ENCODE measurements at places on chromosomes 11 and 22.

DNA sequence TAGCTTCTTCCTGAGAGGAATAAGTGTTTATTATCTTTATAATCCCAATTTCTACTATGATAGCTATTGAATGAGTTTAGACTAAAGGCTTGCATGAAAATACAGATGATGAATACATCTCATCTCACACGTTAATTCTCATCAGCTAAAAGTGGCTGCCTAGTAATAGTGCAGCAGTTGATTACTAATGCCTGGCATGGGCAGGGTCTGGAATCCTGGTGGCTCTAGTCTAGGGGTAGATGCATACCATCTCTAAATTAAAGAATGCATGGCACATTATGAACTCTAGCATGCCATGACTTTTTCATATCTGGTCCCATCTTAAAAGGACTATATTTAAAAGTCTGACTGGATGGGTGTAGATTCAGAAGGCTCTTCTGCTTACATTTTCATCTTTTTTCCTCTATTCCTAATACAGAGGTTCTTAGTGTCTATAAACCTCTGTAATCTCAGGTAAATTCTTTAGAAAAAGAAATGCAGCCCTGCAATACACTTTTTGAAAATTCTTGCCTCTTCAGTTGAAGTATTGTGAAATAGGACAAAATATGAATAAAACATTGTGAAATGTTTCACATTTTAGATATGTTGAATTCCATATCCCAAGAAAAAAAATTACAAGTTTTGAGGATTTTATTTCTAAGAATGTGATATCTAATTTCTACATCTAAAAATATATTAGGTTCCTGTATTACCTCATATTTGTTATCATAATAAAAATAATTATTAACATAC lies 187.6 kb downstream of the C11orf87 start:
- no peak overlapping the region for H3K4me3 ChIP-seq
- no peaks in the 10 kb centered on the region for H3K36me3 ChIP-seq
- no peak for DNase-seq

- H3K4me1 ChIP-seq, result peaks cover 67% of the 10 kb centered on the region
- H3K27ac ChIP-seq, result peak overlapping the region; percentile 63
- no peaks in the 10 kb centered on the region for H3K36me3 ChIP-seq
- no peak for DNase-seq
Measured at GRCh38 chr11:46335890-46336562, 11.2 kb upstream of the DGKZ start.

DNA sequence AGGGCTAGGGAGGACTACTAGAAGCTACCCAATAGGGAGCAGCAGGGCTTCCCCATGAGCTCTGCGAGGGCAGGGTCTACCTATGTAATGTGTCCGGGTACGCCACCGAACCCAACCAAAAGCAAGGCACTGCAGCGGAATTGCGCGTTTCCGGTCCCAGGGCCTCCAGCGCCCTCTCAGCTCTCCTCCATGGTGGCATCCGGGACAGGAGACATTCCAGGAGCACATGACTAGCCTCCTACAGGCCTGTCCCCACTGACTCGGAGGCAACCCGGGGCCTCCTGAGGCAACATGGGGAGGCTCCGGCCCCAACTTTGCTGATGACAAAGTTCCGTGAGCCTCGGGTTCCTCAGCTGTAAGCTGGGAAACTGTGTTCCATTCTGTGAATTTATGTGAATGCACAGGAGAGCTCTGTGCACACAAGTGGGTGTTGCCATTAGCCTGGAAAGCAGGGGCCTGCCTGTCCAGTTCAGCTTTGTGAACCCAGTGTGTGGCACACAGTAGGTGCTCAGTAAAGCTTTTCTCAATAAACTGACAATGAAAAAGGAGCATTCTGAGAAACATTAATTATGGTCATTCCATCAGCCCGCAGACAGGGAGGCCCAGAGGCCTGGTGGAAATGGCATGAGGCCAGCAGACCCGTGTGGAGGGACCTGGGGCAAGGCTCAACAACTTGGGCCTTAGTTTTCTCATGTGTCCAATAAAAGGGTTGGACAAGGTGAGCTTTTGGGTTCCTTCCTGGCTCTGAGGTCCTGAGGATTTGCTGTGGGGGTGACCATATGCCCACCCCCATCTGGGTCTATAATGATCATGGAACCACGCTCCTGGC lies 50.3 kb downstream of the CHRDL2 start:
- H3K36me3 ChIP-seq, result no peaks in the 10 kb centered on the region
- no peak overlapping the region for H3K27ac ChIP-seq
- H3K4me1 ChIP-seq, result no peaks in the 10 kb centered on the region
- H3K27me3 ChIP-seq, result peaks cover 13% of the 10 kb centered on the region

- no peak overlapping the region for H3K27ac ChIP-seq
- no peaks in the 10 kb centered on the region for H3K27me3 ChIP-seq
- no peak for DNase-seq
- H3K4me1 ChIP-seq, result no peaks in the 10 kb centered on the region
- no peak overlapping the region for H3K4me3 ChIP-seq
Measured at GRCh38 chr22:33699176-33699575, 221.1 kb downstream of the LARGE1 start.

GRCh38 chr22:44365191-44365590 lies 52.4 kb upstream of the SHISAL1 start:
- H3K27me3 ChIP-seq, result no peaks in the 10 kb centered on the region
- no peaks in the 10 kb centered on the region for H3K36me3 ChIP-seq
- no peak for DNase-seq
- no peaks in the 10 kb centered on the region for H3K4me1 ChIP-seq
- no peak overlapping the region for H3K27ac ChIP-seq
- no peak overlapping the region for H3K4me3 ChIP-seq

GRCh38 chr11:79007771-79008402 lies 432.9 kb downstream of the TENM4 start:
- H3K27me3 ChIP-seq, result peaks cover 2% of the 10 kb centered on the region
- no peak overlapping the region for H3K27ac ChIP-seq
- no peaks in the 10 kb centered on the region for H3K4me1 ChIP-seq
- no peaks in the 10 kb centered on the region for H3K36me3 ChIP-seq
- no peak overlapping the region for H3K4me3 ChIP-seq
- DNase-seq, result no peak

DNA sequence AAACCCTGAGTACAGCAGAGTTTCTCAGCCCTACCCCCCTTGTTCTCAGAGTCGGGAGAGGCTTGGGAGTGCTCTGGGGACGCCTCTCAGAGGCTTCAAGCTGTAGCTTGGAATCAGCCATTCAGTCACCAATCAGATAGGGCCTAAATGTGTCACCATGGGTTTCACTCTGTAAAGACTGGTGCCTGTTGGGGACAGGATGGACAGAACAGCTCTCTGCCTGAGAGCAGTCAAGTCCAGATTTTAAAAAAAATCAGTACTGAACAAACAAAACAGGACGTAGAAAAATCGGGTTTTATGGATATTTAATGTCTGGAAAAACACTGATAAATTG lies 1.3 kb downstream of the FADD start:
- peaks cover under 1% of the 10 kb centered on the region for H3K27me3 ChIP-seq
- peaks cover 46% of the 10 kb centered on the region for H3K36me3 ChIP-seq
- peak overlapping the region; percentile 99 for H3K27ac ChIP-seq
- peak overlapping the region; percentile 97 for H3K4me3 ChIP-seq
- H3K4me1 ChIP-seq, result peaks cover 52% of the 10 kb centered on the region

DNA sequence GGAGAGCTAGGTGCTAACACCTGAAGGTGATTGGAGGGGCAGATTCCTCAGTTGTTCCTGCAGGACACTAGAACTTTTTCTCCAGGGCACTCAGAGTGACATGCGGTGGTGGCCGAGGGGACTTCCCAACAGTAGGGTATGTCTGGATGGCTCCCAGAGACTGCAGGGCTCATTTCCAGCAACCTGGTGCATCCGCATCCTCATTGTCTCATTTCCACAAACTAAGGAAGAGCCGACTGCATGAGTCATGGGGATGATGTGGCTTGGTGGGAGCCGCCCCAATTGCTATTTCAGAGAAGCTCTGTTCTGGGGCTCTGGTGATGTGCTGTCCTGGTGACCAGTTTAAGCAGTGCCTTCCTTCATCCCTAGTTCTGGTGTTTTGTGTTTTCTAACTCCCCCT lies 2.8 kb upstream of the ROBO4 start:
- no peaks in the 10 kb centered on the region for H3K36me3 ChIP-seq
- no peak overlapping the region for H3K27ac ChIP-seq
- H3K27me3 ChIP-seq, result peaks cover 17% of the 10 kb centered on the region
- no peaks in the 10 kb centered on the region for H3K4me1 ChIP-seq
- H3K4me3 ChIP-seq, result no peak overlapping the region
- no peak for DNase-seq

- H3K36me3 ChIP-seq, result no peaks in the 10 kb centered on the region
- no peaks in the 10 kb centered on the region for H3K27me3 ChIP-seq
- H3K4me1 ChIP-seq, result peaks cover 8% of the 10 kb centered on the region
- DNase-seq, result peak; percentile 85
- no peak overlapping the region for H3K4me3 ChIP-seq
- peak overlapping the region; percentile 8 for H3K27ac ChIP-seq
Measured at GRCh38 chr11:66891851-66892660, 35.2 kb downstream of the LRFN4 start.

DNA sequence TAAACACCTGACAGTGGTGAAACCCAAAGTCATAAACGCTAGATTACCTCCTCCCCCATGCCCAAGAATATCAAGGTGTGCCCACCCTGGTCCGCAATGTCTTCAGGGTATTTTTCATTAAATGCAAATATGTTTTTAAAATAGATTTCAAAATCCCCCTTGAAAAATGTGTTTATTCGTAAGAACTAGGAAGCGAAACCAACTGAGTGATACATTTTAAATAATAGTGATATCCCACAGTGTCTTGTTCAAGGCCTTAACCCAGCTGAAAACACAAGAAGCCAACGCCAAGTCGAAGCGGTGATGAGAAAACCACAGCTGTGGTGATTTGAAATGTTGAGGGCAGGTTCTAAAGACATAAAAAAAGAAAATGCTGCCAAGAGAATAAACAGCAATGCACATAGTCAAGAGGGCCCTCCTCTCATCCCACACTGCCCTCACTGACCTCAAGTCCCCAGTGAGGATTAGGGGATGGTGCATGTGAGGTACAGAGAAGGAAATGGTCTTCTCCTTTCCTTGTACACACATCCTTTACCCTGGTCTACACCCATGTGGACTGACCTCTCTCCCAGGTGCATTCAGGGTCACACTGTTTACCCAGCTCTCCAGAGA lies 25.5 kb downstream of the KCNJ1 start:
- no peak overlapping the region for H3K4me3 ChIP-seq
- peaks cover 77% of the 10 kb centered on the region for H3K4me1 ChIP-seq
- H3K27ac ChIP-seq, result no peak overlapping the region
- H3K27me3 ChIP-seq, result no peaks in the 10 kb centered on the region
- DNase-seq, result no peak

DNA sequence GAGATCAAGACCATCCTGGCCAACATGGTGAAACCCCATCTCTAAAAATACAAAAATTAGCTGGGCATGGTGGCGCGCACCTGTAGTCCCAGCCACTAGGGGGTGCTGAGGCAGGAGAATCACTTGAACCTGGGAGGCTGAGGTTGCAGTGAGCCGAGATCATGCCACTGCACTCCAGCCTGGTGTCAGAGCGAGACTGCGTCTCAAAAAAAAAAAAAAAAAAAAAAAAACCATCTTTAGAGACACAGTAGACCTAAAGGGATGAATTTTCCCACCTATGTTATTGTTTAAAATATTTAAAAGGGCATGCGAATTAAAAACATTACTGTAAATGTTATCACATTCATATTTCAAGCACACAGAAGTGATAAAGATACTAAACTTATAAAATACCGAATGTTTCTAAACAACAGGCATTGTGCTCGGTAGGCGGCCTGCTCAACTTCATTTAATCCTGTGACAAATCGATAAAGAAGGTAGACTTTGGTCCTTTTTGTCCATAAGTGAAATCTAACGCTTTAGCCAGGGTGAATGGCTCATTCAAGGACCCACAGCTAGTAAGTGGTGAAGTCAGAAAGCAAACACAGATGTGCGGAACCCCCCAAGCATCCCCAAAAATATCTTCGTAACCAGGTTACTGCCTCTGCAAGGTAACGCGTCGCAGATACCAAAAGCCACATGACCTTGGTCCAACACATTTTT lies 16.1 kb downstream of the NCAPD3 start:
- no peaks in the 10 kb centered on the region for H3K27me3 ChIP-seq
- no peak overlapping the region for H3K4me3 ChIP-seq
- H3K4me1 ChIP-seq, result peaks cover 5% of the 10 kb centered on the region
- H3K36me3 ChIP-seq, result peaks cover 67% of the 10 kb centered on the region

- H3K4me1 ChIP-seq, result no peaks in the 10 kb centered on the region
- no peak for DNase-seq
- no peak overlapping the region for H3K27ac ChIP-seq
- peaks cover 15% of the 10 kb centered on the region for H3K27me3 ChIP-seq
- H3K36me3 ChIP-seq, result no peaks in the 10 kb centered on the region
Measured at GRCh38 chr11:4527926-4528325, 17.1 kb upstream of the OR52M1 start.

DNA sequence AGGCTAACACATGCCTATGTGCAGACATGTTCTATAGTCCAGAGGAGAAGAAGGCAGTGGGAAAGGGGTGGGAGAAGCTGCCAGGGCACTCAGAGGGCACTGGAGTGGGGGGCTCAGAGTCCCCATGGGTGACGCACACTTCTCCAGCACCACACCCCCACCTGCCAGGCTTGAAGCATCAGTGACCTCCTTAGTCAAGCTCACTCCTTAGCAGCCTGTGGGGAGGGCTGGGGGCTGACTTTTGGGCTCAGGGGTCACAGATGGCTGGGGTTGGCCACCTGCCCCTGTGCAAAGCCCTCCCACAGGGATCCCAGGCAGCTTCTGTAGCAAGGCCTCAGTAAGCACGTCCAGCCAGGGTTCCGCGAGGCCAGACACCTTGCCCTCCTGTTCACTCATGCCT lies 18.8 kb downstream of the TRIM29 start:
- no peak overlapping the region for H3K27ac ChIP-seq
- no peaks in the 10 kb centered on the region for H3K4me1 ChIP-seq
- DNase-seq, result no peak
- no peaks in the 10 kb centered on the region for H3K36me3 ChIP-seq
- H3K4me3 ChIP-seq, result no peak overlapping the region
- no peaks in the 10 kb centered on the region for H3K27me3 ChIP-seq

- H3K36me3 ChIP-seq, result no peaks in the 10 kb centered on the region
- no peak for DNase-seq
- no peak overlapping the region for H3K4me3 ChIP-seq
- no peaks in the 10 kb centered on the region for H3K27me3 ChIP-seq
Measured at GRCh38 chr22:30889268-30889995, 79.1 kb downstream of the MORC2 start.

- H3K4me1 ChIP-seq, result no peaks in the 10 kb centered on the region
- H3K27me3 ChIP-seq, result peaks cover 5% of the 10 kb centered on the region
- no peak overlapping the region for H3K4me3 ChIP-seq
Measured at GRCh38 chr22:44371741-44372525, 59.2 kb upstream of the SHISAL1 start.

DNA sequence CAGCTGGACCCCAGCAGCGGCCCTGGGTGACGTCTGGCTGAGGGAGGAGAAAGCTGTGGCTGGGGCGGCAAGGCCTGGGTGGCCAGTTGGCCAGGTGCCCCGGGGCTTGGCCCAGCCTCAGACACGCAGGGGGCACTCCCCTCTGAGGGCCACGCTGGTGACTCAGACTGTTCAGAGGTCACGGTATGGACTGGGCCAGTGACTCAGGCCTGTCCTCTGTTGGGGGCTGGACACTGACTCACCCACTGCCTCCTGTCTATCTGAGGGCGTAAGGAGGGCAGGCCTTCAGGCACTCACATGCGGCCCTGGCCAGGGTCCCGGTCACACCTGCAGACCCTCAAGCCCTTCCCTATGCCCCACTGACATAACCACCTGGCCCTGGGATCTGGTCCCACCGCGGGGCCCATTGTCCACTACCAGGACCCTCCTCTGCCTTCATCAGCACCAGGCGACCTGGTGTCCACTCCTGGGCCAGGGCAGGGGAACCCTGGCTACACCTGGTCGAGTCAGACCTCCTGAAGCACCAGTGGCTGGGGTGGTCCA lies 3.7 kb upstream of the MUC5AC start:
- H3K27ac ChIP-seq, result no peak overlapping the region
- H3K4me3 ChIP-seq, result no peak overlapping the region
- no peak for DNase-seq

GRCh38 chr11:118056806-118057205 lies 20.1 kb upstream of the TMPRSS4 start:
- no peaks in the 10 kb centered on the region for H3K36me3 ChIP-seq
- H3K4me1 ChIP-seq, result peaks cover 16% of the 10 kb centered on the region
- H3K4me3 ChIP-seq, result no peak overlapping the region
- H3K27me3 ChIP-seq, result peaks cover 5% of the 10 kb centered on the region
- no peak for DNase-seq
- no peak overlapping the region for H3K27ac ChIP-seq
